ENCODE measurements at places on chromosomes 12 and 14. TPM values are rescaled to one million over a fixed set of nuclear protein-coding genes. Genes with fewer than 3 reads are reported as not detected.

NABP2 gene
- 66.3 TPM for total RNA-seq

- no peaks in the 10 kb centered on the region for H3K36me3 ChIP-seq
- no peak for DNase-seq
- no peaks in the 10 kb centered on the region for H3K4me1 ChIP-seq
- H3K27me3 ChIP-seq = no peaks in the 10 kb centered on the region
Observed at GRCh38 chr12:121980191-121980891, 41.3 kb upstream of the BCL7A start.

DNA sequence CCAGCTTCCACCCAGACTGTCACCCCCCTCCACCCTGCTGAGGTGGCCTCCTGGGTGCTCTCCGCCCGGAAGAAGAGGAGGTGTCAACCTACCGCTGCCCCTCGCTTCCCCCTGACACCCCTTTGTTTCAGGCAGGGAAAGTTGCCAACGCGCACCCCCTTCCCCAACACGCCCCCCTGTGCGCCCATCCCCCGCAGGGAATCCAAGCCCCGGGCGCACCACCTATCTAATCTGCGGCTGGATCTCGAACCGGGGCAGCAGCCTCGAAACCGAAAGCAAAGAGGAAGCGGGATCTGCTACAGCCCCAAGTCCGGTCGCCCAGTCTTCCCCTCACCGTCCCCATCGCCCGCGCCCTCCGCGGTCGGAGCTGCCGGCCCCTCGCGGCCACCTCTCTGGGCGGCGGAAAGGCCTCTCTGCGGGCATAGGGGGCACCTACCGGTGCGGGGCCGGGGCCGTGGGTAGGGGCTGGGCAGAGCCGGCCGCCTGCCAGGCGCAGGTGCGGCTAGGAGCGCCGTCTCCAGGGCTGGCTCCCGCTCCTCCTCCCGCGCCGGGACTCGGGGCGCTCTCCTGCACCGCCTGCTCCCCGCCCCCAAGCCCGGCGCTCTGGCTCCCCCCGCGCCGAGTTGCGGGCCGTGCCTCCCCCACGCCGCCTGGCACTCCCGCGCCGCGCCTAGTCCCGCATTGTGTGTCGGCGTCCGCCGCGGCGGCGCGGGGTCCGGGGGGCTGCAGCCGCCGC is 18.3 kb upstream of the PLEKHH1 start:
- H3K4me1 ChIP-seq = peaks cover 11% of the 10 kb centered on the region
- peak; percentile 75 for DNase-seq
- no peaks in the 10 kb centered on the region for H3K27me3 ChIP-seq
- no peaks in the 10 kb centered on the region for H3K36me3 ChIP-seq
- H3K27ac ChIP-seq = peak overlapping the region; percentile 64

- peaks cover 5% of the 10 kb centered on the region for H3K4me1 ChIP-seq
- DNase-seq = no peak
- no peaks in the 10 kb centered on the region for H3K27me3 ChIP-seq
- peaks cover 6% of the 10 kb centered on the region for H3K36me3 ChIP-seq
Observed at GRCh38 chr12:10528174-10528953, 22.7 kb downstream of the EIF2S3B start.

- DNase-seq = no peak
- H3K4me1 ChIP-seq = peaks cover 2% of the 10 kb centered on the region
- H3K36me3 ChIP-seq = no peaks in the 10 kb centered on the region
- H3K27me3 ChIP-seq = peaks cover 29% of the 10 kb centered on the region
Observed at GRCh38 chr12:107164392-107164791, 71.0 kb upstream of the CRY1 start.

- H3K4me1 ChIP-seq = no peaks in the 10 kb centered on the region
- H3K27me3 ChIP-seq = no peaks in the 10 kb centered on the region
- DNase-seq = no peak
- H3K27ac ChIP-seq = no peak overlapping the region
- H3K36me3 ChIP-seq = no peaks in the 10 kb centered on the region
- no peak overlapping the region for H3K4me3 ChIP-seq
Observed at GRCh38 chr12:42683933-42684801, 94.6 kb upstream of the PRICKLE1 start.

DNA sequence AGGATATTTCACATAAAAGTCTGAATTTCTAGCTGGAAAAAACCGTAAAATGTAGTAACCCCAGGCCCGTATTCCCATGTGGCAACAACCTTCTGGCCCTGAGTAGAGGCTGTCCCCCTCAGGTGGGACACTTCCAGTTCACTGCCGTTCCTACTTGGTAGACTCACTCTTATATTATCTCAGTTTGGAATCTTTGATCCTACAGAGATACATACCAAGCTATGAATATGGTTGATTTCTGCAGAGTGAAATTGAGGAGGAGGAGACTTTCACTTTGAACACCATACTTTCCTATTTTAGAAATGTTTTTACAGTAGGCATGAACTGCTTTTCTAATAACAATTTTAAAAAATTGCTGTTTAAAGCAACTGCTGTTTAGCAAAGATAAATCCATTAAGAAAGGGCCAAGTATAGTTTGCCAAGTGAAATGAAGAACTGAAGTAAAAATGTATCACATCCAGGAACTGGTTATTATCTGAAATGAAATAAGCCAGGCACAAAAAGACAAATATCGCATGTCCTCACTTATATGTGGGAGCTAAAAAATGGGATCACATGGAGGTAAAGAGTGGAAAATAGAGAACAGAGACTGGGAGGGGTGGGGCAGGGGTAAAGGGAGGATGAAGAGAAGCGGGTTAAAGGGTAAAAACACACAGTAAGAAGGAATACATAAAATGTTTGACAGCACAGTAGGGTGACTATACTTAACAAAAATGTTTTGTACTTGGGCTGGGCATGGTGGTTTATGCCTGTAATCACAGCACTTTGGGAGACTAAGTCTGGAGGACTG is 92.8 kb upstream of the METAP2 start:
- no peak overlapping the region for H3K4me3 ChIP-seq
- H3K4me1 ChIP-seq = no peaks in the 10 kb centered on the region
- H3K27ac ChIP-seq = no peak overlapping the region
- H3K27me3 ChIP-seq = peaks cover 12% of the 10 kb centered on the region

SERPINA9 gene
- not detected for total RNA-seq

DNA sequence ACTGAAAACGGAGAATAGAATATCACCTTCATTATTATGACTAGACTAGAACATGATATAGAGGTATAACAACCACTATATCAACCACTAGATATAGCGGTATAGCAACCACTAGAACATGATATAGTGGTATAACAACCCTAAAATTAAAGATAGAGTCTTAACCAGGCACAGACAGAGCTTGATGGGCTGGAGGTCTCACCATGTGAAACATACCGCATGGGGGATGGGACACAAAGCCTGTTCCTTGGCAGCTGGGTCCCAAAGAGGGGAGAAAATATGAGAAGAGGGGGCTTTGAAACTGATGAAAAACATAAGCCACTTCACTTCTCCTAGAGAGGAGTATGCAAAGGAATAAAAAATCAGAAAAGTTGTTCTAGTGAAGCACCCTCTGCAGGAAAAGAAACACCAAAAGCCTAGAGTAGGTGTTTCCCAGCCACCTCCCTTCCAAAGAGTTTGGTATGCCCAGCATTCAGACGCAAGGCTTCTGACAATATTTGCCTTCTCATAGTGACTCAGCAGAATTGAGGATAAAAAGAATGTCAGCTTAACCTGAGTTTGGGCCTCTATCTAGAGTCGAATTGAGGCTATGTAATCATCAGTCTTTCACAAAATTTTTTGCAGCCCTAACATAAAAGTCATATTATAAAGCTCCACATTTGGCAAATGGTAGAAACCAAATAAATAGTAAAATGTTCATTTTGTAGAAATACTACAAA is 316.4 kb downstream of the NOVA1 start:
- H3K27me3 ChIP-seq = no peaks in the 10 kb centered on the region
- H3K36me3 ChIP-seq = no peaks in the 10 kb centered on the region
- no peaks in the 10 kb centered on the region for H3K4me1 ChIP-seq
- no peak overlapping the region for H3K4me3 ChIP-seq

GRCh38 chr12:95335948-95336347 is 118.3 kb downstream of the VEZT start:
- no peak for DNase-seq
- no peaks in the 10 kb centered on the region for H3K4me1 ChIP-seq
- H3K27ac ChIP-seq = no peak overlapping the region
- H3K27me3 ChIP-seq = peaks cover 2% of the 10 kb centered on the region

DNA sequence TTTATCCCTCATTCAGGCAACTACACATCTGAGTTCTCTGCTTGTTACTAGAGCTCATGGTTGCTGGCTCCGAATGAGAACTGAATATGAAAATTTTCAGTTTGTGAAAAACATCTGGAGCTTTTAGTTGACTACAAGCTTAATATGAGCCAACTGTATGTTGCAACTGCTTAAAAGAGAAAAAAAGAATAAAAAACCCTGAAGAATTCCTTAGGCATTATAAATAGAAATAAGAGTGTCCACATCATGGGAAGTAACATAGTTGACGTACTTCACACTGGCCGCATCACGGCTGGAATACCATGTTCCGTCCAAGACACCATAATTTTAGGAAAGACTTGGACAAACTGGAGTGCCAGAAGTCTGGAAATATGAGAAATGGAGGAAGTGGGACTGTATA is 57.9 kb downstream of the PDE3A start:
- H3K27me3 ChIP-seq = no peaks in the 10 kb centered on the region
- H3K4me3 ChIP-seq = no peak overlapping the region
- DNase-seq = no peak
- H3K27ac ChIP-seq = no peak overlapping the region
